Activated T-helper 1 cell treated with anti-CD3 and anti-CD28 coated beads, Interleukin-12 subunit alpha, Interleukin-12 subunit beta, Interleukin-2, Interleukin-4 antibody, amounts not matched to agents 30 ng/mL and 10 ng/mL and 1 ng/mL, durations not matched to agents 14 hours and 24 hours and 36 hours (primary cell): ENCODE measurements at places on chromosomes 2 and 18.

- no peak for DNase-seq
Observed at GRCh38 chr2:98477036-98477435, 32.4 kb downstream of the INPP4A start.

- DNase-seq, result peak; percentile 32
Observed at GRCh38 chr2:27264753-27265535, 2.1 kb upstream of the SLC30A3 start.

DNA sequence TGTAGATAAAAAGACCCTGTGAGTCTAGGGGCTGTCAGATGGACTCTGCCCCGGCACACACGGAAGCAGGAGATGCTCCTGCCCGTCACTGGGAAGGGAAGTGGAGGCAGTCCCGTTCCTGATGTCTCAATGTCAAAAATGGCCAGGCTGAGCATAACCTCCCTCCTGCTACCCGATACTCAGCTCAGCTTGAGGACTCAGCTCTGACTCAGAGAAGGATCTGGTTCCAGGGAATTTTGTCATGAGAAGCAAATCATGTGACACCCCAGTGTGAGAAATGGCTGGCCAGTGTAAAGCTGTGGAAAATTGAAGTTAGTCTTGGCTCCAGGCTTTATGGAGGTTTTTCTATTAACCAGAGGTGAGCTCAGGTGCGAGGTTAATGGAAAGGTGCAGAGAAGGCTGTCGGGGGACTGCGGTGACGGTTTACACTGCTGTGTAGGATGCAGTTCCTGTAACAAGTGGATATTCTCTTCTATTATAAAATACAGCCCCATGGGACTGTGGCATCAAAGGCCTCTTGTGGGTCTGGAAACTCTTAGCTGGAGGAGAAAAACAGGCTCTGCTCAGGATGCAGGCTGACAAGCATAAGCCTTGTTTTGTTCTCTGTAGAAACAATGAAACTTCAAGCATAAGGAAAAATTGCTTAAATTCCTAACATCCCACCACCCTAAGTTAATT, 24.7 kb upstream of the AGAP1 start:
- DNase-seq, result no peak

DNA sequence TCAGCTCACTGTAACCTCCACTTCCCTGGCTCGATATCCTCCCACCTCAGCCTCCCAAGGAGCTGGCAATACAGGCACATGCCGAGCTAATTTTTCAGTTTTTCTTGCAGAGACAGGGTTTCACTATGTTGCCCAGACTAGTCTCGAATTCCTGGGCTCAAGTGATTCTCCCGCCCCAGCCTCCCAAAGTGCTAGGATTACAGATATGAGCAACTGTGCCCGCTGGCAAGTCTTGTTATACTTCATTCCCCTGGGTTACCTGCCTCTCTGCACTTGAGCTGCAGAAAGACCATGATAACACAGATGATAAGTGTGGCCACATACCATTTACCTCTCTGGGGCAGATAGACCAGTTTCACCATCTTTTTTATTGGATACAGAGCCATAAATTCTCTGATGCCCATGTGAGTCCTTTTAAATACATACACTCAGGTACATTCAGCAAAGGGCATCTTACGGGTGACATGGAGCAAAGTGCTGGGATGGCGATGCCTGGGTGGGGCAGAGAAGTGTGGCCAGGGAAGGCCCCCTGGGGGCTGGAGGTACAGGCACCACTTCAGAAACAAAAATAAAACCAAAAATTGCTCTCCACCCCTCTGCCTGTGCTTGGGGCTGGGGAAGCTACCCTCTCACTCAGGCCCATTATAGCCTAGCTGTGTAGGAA, 20.4 kb downstream of the CCT7 start:
- DNase-seq, result no peak

GRCh38 chr2:228048838-228049490, 132.5 kb downstream of the SPHKAP start:
- DNase-seq, result no peak

DNA sequence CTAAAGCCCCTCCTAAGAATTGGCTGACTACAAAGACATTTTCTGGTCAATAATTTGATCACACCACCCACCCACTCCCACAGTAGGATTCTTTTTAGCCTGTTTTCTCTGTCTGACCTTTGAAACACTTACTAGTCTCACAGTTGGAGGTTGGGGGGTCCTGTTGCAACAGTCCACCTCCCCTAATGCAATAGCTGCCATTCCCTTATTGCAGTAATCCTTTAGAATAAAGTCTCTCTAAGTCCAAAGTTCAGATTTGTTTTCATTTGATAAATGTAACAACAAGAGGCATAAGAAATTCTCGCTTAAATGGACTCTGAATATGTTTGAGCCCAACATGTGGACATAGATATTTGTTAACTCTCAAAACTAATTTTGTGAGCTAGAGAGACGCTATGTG, 1326.8 kb upstream of the TMEFF2 start:
- DNase-seq, result no peak

GRCh38 chr2:31129375-31130171, 8.7 kb downstream of the GALNT14 start:
- DNase-seq, result no peak

GRCh38 chr2:144519934-144520731, at the start of gene ZEB2:
Gene ZEB2, minus strand, starts transcription at chr2:144520119. Its CDS starts 2,769 bp downstream, at chr2:144517350.
- no peak for DNase-seq

GRCh38 chr2:220034426-220035130, 407.1 kb downstream of the SLC4A3 start:
- DNase-seq, result no peak
